ENCODE measurements at places on chromosomes 16 and 17.

- H3K4me1 ChIP-seq: peaks cover 8% of the 10 kb centered on the region
- no peak overlapping the region for H3K27ac ChIP-seq
- no peaks in the 10 kb centered on the region for H3K27me3 ChIP-seq
- no peak for DNase-seq
Measured at GRCh38 chr17:15309236-15309635, 32.2 kb downstream of the TEKT3 start.

GRCh38 chr17:48502901-48503300, 27.9 kb downstream of the HOXB1 start:
- no peaks in the 10 kb centered on the region for H3K4me1 ChIP-seq
- H3K27ac ChIP-seq: no peak overlapping the region
- H3K4me3 ChIP-seq: no peak overlapping the region
- no peaks in the 10 kb centered on the region for H3K36me3 ChIP-seq
- peaks cover 94% of the 10 kb centered on the region for H3K27me3 ChIP-seq

DNA sequence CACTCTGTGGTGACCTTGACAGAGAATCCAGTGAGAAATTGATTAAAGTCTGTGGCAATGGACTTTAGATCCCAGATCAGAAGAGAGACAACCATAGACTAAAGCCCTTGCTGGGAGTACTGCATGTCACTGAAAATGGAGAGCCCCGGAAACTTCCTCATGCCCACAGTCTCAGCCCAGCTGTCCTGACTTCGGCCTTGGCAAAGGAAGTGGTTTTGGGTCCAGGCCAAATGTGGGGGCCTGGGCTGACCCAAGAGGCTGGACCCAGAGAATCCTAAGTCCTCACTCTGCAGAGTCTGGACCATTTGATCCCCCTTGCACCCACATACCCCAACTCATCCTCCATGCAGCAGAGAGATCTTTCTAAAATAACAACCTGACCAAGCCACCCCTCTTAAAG, 4.7 kb upstream of the BEAN1 start:
- H3K4me3 ChIP-seq: no peak overlapping the region
- peaks cover 11% of the 10 kb centered on the region for H3K4me1 ChIP-seq
- H3K36me3 ChIP-seq: no peaks in the 10 kb centered on the region
- no peak for DNase-seq

DNA sequence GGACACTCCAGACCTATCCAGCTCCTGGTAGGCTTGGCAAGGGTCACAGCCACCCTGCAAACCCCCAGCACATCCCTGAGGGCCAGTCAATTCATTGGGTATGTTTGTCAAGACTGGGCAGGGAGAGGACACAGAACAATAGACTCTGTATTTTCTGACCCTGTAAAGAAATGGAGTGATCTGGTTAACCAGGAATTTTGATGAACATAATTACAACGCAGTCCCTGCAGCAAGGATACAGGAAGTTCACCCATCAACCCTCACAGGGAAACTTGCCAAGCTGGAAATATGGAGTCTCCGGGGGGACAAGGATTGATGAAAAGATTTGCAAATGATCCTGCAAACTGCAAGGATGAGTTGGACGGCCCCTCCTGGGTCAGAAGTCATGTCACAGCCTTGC, 126.1 kb upstream of the RCVRN start:
- no peak for DNase-seq
- H3K4me3 ChIP-seq: peak overlapping the region; percentile 64
- peak overlapping the region; percentile 92 for H3K27ac ChIP-seq
- no peaks in the 10 kb centered on the region for H3K27me3 ChIP-seq
- H3K36me3 ChIP-seq: no peaks in the 10 kb centered on the region

DNA sequence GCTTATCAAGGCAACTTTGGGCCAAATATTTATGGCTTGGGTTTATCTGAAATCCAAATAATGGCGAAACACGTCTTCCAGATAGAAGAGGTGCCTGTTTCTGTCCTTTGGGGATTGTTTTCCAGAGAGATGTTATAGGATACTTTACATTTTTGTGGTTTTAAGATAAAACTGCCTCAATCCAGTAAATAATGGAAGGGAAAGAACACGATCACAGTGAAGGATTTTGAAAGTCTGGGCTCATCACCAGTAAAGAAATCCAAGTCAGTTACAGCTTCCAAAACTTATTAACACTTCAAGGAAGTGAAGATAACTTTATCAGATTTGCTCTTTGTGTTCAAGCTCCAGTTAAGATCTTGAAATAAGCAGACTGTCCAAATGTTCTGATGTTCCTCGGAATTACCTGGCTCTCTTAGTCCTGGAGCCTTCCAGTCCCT, 30.1 kb downstream of the DNAH2 start:
- peaks cover 16% of the 10 kb centered on the region for H3K4me1 ChIP-seq
- H3K36me3 ChIP-seq: no peaks in the 10 kb centered on the region
- peaks cover 3% of the 10 kb centered on the region for H3K27me3 ChIP-seq

DNA sequence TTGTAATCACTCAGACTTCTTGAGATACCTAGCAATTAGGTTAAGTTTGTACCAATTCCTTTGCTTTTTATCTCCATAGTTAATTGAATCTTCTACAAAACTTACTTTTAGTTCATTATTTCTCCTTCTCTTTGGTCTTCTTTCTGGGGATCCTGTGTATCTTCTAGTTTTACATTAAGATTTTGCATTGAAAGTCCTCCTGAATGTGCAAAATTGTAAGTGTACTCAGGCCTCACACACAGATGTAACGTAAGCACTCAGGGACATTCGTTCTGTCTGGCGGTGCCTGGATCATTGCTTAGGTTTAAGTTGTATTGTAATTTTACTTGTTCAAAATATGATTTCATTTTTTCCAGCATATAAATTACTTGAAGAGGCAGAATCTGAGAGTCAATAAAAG, 222.6 kb upstream of the CPHXL start:
- no peak overlapping the region for H3K4me3 ChIP-seq
- no peaks in the 10 kb centered on the region for H3K4me1 ChIP-seq
- no peaks in the 10 kb centered on the region for H3K36me3 ChIP-seq

- no peak overlapping the region for H3K27ac ChIP-seq
- no peaks in the 10 kb centered on the region for H3K27me3 ChIP-seq
- peaks cover 29% of the 10 kb centered on the region for H3K4me1 ChIP-seq
- no peaks in the 10 kb centered on the region for H3K36me3 ChIP-seq
Measured at GRCh38 chr17:67496286-67496685, 119.2 kb downstream of the PITPNC1 start.

DNA sequence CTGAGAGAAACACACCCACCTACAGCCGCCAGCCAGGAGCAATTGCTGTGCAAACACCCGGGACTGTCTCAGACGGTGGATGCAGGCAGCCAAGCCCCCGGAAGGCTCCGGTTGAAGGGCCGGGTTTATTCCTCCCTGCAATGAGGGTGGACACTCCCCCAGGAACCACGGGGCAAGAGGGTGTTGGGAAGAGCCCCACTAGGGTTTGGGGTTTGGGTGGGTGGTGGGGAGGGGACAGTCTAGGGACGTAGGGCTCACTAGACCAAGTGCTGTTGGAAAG, 19.2 kb downstream of the JPH3 start:
- no peaks in the 10 kb centered on the region for H3K4me1 ChIP-seq
- no peaks in the 10 kb centered on the region for H3K36me3 ChIP-seq
- no peak overlapping the region for H3K27ac ChIP-seq
- DNase-seq: no peak

- peaks cover 1% of the 10 kb centered on the region for H3K27me3 ChIP-seq
- peaks cover 36% of the 10 kb centered on the region for H3K4me1 ChIP-seq
- H3K4me3 ChIP-seq: no peak overlapping the region
- no peaks in the 10 kb centered on the region for H3K36me3 ChIP-seq
- DNase-seq: no peak
Measured at GRCh38 chr16:86988920-86989696, 328.1 kb downstream of the C16orf95 start.

- H3K4me3 ChIP-seq: no peak overlapping the region
- no peaks in the 10 kb centered on the region for H3K4me1 ChIP-seq
- no peak for DNase-seq
- H3K36me3 ChIP-seq: peaks cover 6% of the 10 kb centered on the region
- H3K27ac ChIP-seq: no peak overlapping the region
Measured at GRCh38 chr16:7653746-7654461, 321.3 kb downstream of the RBFOX1 start.

- H3K27me3 ChIP-seq: no peaks in the 10 kb centered on the region
- peaks cover 34% of the 10 kb centered on the region for H3K36me3 ChIP-seq
- H3K4me3 ChIP-seq: no peak overlapping the region
- DNase-seq: no peak
- H3K4me1 ChIP-seq: peaks cover 76% of the 10 kb centered on the region
Measured at GRCh38 chr17:17491031-17491471, 5.1 kb downstream of the RASD1 start.

GRCh38 chr17:70609566-70609965, 440.2 kb downstream of the KCNJ2 start:
- H3K27ac ChIP-seq: no peak overlapping the region
- no peak for DNase-seq
- no peaks in the 10 kb centered on the region for H3K27me3 ChIP-seq
- H3K4me1 ChIP-seq: no peaks in the 10 kb centered on the region
- H3K36me3 ChIP-seq: no peaks in the 10 kb centered on the region
- H3K4me3 ChIP-seq: no peak overlapping the region

GRCh38 chr17:48234922-48235321, 127.4 kb downstream of the SNX11 start:
- peaks cover 3% of the 10 kb centered on the region for H3K4me1 ChIP-seq
- no peak overlapping the region for H3K4me3 ChIP-seq
- no peak for DNase-seq

- peaks cover 53% of the 10 kb centered on the region for H3K4me1 ChIP-seq
- H3K27me3 ChIP-seq: no peaks in the 10 kb centered on the region
- DNase-seq: no peak
- H3K27ac ChIP-seq: no peak overlapping the region
- H3K4me3 ChIP-seq: no peak overlapping the region
- H3K36me3 ChIP-seq: peaks cover 57% of the 10 kb centered on the region
Measured at GRCh38 chr16:58044266-58045019, 18.9 kb downstream of the MMP15 start.

GRCh38 chr16:72815348-72816318, 232.3 kb downstream of the ZFHX3 start:
- no peaks in the 10 kb centered on the region for H3K27me3 ChIP-seq
- peaks cover 40% of the 10 kb centered on the region for H3K4me1 ChIP-seq
- H3K36me3 ChIP-seq: peaks cover 12% of the 10 kb centered on the region
- H3K27ac ChIP-seq: no peak overlapping the region

- H3K4me1 ChIP-seq: peaks cover 16% of the 10 kb centered on the region
- DNase-seq: no peak
- H3K27ac ChIP-seq: no peak overlapping the region
- H3K4me3 ChIP-seq: peak overlapping the region; percentile 26
- no peaks in the 10 kb centered on the region for H3K27me3 ChIP-seq
- no peaks in the 10 kb centered on the region for H3K36me3 ChIP-seq
Measured at GRCh38 chr16:66651474-66651765, 45.1 kb downstream of the CMTM4 start.

- no peak overlapping the region for H3K4me3 ChIP-seq
- no peak overlapping the region for H3K27ac ChIP-seq
- H3K27me3 ChIP-seq: no peaks in the 10 kb centered on the region
- no peaks in the 10 kb centered on the region for H3K4me1 ChIP-seq
- no peak for DNase-seq
Measured at GRCh38 chr17:44738214-44738906, 20.4 kb upstream of the ADAM11 start.

DNA sequence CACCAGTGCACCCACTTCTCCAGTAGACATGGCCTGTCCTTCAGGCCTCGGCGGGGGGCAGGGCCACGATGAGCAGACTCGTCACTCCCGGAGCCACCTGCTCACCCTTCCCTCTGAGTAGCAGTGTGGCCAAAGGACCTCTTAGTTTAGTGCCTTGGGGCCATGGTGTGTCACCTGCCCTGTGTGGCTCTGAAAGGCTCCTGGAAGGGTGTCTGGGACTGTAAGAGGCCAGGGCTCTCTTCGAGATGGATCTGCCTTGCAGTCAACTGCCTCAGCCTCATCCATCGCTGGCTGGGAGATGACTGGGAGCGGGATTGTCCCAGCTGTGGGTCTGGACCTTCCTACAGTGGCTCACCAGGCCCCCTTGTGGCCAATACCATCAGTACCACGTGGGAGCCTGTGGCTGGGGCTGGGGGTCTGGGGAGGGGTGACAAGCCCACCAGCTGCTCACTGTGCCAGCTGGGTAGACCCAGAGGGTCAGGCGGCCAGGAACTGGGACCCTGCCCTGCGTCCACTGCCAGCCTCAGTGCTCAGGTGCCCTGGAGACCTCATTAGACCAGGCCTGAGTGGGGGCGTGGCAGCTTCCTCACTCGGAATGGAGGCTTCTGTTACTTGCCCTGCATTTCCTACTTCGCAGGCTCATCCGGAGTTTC, 133.4 kb downstream of the OR1D5 start:
- no peak overlapping the region for H3K27ac ChIP-seq
- H3K36me3 ChIP-seq: peaks cover 4% of the 10 kb centered on the region
- peak; percentile 35 for DNase-seq
- no peaks in the 10 kb centered on the region for H3K27me3 ChIP-seq
- peaks cover 3% of the 10 kb centered on the region for H3K4me1 ChIP-seq
- no peak overlapping the region for H3K4me3 ChIP-seq

DNA sequence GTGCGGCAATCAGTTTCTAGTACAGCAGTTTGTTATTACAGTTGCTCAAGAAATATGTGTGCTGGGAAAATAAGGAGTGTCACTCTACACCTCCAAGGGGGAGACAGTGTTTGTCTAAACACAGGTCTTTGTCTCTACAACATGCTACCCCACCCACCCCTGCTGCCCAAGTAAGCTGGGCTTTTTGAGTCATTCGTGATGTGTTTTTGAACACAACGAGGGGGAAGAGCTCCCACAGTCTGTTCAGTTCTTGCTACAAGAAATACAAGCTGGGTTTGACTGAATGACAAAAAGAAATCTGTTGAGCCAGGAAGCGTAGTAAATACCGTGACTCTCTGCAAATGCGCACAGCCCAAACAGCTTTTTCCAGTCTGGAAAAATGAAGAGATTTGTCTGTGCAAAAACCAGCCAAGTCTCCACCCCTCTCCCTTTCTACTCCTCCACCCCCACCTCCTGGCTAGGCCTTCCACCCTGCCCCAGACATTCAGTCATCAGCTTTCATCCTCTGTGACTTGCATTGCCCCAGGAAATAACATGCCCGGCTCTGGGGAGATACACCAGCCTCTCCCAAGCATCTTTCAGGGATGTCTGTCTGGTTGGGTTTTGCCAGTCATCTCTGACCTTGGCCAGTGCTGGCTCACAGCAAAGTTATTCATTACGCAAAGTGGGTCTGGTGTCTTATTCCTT, 25.7 kb downstream of the CHD9 start:
- no peaks in the 10 kb centered on the region for H3K36me3 ChIP-seq
- H3K4me3 ChIP-seq: peak overlapping the region; percentile 2
- no peaks in the 10 kb centered on the region for H3K27me3 ChIP-seq
- peaks cover 79% of the 10 kb centered on the region for H3K4me1 ChIP-seq
